ENCODE measurements at places on chromosomes 1 and 21. TPM values are rescaled to one million over a fixed set of nuclear protein-coding genes. Genes with fewer than 3 reads are reported as not detected.

Gene CD55
- total RNA-seq: 489 TPM

Gene GJB5
- total RNA-seq: not detected

Gene RCSD1
- total RNA-seq: 13.5 TPM

Gene GUCA2B
- not detected for total RNA-seq

Gene PLA2G2F
- not detected for total RNA-seq

Gene S100A7
- total RNA-seq: not detected

Gene HSPB7
- total RNA-seq: 2.3 TPM

Gene ASTN1
- not detected for total RNA-seq

DNA sequence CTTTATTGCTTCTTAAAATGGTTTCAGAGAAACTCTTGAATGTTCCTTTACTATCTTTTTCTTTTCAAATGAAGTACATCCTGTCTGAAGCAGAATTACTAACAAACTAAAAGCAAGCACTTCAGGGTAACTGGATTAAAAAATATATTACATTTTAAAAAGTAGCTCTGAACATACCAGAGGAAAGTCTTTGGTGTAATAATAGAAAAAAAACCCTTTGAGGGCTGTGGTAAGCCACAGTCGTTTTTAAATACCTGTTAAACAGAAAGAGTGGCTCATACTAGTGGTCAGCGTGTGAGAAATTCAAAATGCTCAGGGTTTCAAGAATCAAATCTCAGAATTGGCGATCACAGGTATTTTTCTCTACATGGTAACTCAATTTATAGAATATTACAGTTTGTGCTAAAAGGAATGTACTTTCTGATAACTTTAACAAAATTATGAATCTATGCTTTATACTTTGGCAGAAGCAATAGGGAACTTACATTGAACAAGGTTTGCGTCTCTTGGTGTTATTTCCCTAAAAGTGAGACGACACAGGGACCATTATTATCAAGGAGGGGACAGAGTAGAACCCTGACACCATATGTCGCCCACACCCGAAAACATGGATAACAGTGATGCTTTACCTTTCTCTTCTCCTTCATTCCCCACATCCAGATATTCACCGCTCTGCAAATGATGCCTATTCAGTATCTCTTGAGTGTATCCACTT is 97.0 kb upstream of the DPH5 start:
- no peaks in the 10 kb centered on the region for H3K27me3 ChIP-seq
- no peak overlapping the region for H3K4me3 ChIP-seq
- H3K27ac ChIP-seq: no peak overlapping the region

DNA sequence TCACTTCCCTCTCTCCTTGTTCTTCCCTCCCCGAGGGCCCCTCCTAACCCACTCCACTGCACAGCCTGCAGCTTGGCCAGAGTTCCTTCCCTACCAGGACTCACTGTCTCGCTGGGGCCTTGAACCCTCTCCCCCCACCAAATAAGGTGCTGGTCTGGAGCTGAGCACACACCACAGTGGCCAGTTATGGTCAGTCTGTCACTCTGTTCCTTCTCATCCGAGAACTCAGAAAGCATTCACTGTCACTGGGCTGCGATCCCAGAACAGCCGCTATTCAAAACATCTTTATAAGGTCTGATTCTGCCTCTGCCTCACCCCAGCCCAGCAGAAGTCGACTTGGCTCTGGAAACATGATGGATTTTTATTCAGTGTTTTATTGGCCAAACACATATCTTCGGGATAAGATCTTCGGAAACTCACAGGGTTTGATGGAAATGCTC is 19.8 kb upstream of the LBR start:
- no peaks in the 10 kb centered on the region for H3K27me3 ChIP-seq
- DNase-seq: no peak
- peaks cover 30% of the 10 kb centered on the region for H3K4me1 ChIP-seq
- H3K27ac ChIP-seq: peak overlapping the region; percentile 44
- H3K36me3 ChIP-seq: no peaks in the 10 kb centered on the region

DNA sequence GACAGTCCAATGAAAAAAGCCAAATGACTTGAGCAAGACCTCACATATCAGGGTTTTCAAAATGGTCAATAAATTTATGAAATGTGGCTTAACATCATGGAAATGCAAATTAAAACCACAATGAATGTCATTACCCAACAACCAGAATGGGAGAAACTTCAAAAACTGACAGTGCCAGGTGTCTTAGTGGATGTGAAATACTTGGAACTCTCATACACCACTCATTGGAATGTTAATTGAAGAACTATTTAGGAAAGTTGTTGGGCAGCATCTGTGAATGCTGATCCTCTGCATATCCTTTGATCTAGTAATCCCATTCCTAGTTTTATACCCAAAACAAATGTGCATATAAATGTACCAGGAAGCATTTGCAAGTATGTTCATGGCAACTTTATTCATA is 19.2 kb upstream of the BACH1 start:
- no peak overlapping the region for H3K4me3 ChIP-seq
- no peaks in the 10 kb centered on the region for H3K4me1 ChIP-seq
- DNase-seq: no peak

DNA sequence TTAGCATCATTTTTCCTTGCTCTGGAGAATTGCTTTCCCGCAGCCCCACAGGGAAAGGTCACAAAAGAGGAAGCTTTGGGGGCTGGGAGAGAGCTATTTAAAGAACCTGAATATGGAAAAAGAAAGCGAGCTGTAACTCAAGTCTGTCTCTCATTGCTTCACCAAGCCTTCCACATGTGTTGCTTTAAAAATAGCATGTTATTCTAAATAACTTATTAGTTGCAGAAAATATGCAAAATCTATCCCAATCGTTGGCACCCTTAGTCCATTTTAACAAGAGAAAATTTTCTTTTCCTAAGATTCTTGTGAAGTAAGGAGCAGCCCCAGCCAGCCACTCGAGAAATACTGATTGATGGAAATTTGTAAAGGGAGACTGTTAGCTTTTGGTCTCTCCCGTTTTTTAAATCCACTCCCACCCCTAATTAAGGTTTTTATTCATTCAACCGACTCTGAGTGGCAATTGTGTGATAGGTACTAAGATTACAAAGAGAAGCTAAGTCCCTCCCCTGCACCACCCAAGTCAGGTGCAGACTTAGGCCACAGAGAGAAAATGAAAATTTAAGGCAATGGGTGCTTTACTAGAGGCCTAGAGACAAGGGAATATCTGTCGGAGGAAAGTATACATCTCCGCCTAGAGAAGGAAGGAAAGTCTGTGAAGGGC is 802 bp downstream of the CYP4X1 start:
- peaks cover 13% of the 10 kb centered on the region for H3K4me1 ChIP-seq
- no peaks in the 10 kb centered on the region for H3K27me3 ChIP-seq
- H3K36me3 ChIP-seq: no peaks in the 10 kb centered on the region
- DNase-seq: no peak
- peak overlapping the region; percentile 74 for H3K27ac ChIP-seq

DNA sequence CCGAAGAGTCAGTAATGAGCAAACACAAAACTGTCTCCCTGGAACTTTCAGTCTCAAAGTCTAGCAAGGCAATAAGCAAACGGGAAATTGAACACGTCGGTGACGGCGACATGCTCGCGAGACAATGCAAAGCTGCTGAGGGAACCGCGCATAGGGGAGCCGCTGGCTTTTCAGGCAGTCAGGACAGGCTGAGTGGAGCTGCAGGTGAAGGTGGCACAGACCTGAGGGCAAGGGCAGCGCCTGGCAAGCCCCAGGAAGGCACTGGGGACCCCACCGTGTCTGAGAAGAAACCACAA is 4.9 kb downstream of the INTS11 start:
- H3K36me3 ChIP-seq: peaks cover 56% of the 10 kb centered on the region
- DNase-seq: no peak
- no peaks in the 10 kb centered on the region for H3K27me3 ChIP-seq

DNA sequence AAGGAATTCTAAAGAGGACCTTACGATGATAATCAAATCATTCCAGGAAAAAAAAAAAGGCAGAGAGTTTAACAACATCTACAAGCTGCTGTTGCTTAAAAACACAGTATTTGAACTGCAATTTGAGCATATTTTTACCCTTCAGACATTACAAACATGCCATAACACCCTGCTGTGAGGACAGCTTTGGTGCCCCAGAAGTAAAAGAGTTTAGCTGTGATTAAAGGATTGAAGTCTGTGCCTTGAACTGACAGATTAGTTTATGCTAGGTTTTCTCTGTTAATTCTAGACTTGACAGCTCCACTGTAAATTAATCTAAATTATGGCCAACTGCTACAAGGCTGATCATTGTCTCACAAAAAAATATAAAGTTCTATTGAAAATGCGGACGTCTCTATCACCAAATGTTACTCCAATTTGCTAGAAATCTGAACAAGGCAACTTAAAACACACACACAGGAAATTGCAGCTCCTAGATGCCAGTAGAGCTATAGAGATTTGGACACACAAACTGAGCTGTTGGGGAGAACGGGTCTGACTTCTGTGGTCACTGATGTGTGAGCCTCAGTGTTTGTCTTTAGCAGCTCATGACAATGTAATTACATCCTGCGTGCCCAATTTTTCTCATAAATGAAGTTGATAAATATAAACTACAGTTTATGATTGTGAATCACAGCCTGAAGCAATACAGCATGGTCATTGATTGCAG is 217.9 kb downstream of the NTNG1 start:
- DNase-seq: no peak
- H3K4me1 ChIP-seq: no peaks in the 10 kb centered on the region
- H3K36me3 ChIP-seq: no peaks in the 10 kb centered on the region
- H3K27me3 ChIP-seq: no peaks in the 10 kb centered on the region
- H3K27ac ChIP-seq: no peak overlapping the region

GRCh38 chr1:67735806-67736627 is 51.0 kb downstream of the GADD45A start:
- no peak overlapping the region for H3K4me3 ChIP-seq
- peaks cover 23% of the 10 kb centered on the region for H3K4me1 ChIP-seq
- peak; percentile 41 for DNase-seq
- no peaks in the 10 kb centered on the region for H3K36me3 ChIP-seq
